Smooth muscle cell of the brain vasculature (primary cell): ENCODE measurements at places on chromosomes 2 and 18.

DNA sequence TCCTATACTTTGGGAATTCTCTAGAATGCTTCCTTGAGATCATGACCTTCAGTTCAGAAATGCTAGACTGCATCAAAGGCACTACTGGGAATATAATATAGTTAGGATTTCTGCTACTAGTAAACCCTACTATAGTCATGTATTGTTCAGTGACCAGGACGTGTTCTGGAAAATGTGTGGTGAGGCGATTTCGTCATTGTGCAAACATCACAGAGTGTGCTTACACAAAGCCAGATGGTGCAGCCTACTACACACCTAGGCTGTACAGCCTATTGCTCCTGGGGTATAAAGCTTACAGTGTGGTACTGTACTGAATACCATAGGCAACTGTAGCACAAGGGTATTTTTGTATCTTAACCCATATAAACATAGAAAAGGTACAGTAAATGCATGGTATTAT lies 13.0 kb downstream of the CXCR4 start:
- DNase-seq: no peak

- no peak for DNase-seq
Observed at GRCh38 chr2:108982259-108982679, 6.8 kb downstream of the EDAR start.

DNA sequence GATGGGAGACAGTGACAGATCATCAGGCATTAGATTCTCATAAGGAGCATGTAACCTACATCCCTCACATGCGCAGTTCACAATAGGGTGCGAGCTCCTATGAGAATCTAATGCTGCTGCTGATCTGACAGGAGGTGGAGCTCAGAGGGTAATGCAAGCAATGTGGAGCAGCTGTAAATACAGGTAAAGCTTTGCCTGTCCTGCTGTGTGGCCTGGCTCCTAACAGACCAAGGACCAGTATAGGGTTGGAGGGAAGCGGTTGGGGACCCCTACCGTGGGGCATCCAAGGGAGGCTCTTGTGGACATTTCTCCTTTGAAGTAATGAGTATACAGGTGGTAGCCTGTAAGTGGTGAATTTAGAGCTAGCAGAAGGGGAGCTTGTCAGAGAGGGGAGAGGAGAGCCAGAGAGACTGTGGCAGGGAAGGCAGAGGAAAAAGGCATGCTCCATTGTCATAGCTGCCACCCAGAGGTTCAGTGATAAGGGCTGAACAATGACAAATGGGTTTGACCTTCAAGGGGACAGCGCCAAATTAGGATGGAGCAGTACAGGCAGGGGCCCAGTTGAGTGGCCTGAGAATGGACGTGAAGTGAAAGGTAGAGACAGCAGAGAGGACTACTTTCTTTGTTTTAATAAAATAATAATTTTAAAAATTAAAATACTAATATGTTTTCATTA lies 15.2 kb upstream of the TMBIM1 start:
- DNase-seq: no peak

DNA sequence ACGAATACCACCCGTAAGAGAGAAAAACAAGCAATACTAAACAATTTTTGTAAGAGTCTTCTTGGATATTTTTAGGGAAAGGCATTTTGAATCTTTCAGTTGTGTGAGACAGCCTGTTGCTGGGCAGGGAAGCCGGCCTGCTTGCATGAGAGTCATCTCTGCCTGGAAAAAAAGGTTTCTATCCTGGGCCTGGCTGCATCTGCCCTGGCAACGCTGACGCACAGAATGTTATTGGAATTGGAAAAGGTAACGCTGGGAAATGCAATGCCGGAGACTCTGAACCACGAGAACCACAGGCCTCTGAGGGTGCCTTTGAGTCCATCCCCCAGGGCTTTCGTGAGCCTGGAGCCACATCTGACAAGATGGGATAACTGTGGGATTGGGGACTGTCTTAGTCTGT lies 17.9 kb upstream of the NPAS2 start:
- no peak for DNase-seq

DNA sequence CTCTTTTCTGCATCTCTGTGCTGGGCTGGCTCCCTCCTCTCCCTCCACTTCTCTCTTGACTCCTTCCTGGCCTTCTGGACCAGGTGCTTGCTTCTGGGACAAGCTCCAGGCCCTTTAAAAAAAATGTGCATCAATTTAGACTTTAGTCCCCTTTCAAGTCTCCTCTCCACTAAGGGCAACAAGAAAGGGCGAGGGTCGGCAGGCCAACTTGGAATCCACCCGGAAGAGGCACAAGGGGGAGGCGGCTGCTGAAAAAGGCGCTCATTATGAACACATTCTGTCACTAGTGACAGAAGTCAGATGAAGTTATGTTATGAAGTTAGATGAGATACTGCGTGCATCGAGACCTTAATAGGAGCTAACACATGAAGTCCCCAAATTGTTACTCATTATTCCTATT lies 13.6 kb upstream of the RHOB start:
- DNase-seq: no peak

DNA sequence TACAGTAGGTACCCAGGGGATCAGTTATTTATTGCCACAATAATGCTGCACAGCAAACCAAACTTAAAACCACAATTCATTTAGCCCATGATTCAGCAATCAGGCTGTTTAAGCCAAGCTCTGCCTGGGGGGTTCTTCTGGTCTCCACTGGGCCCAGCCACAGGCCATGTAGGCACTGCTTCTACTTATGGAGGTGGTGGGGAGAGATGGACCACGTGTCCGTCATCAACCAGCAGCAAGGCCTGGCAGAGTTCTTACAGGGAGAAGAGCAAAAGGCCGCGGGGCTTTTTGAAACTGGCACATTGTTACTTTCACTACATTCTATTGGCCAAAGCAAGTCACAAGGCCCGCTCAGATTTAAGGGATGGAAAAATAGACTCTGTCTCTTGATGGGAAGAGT lies 76.3 kb upstream of the DAPL1 start:
- no peak for DNase-seq

DNA sequence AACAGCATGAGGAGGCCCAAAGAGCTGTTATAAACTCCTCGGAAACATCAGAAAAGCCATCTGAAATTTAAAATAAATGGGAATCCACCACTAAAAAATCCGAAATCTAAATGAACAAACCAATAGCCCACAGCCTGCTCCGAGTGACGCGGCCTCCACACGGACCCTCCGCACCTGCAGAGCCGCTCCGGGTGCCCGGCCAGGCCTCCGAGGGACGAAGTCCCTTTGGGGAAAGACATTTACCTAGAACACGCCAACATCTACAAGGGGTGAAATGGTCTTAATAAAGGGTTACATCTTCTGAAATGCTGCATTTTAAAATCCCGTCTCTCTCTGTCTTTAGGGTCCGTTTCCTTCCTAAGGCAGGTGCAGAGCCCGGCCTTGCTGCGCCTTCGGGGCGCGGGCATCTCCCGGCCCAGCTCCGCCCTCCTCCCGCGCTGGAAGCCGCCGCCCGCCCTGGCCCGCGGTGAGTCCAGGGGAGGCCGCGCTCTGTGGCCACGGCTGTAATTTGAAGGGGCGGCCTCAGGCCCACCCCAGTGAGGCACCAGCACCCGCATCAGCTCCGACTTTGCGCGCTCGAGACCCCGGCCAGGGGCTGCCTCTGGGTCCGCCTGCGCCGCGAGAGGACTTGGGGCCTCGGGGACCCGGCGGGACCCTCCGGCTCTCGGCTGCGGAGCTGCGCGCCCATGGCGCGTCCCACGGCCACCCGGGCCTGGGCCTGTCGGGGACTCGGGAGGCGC lies 42.3 kb upstream of the CTDP1 start:
- no peak for DNase-seq

GRCh38 chr18:7592305-7593071 lies 25.4 kb downstream of the PTPRM start:
- no peak for DNase-seq
